A549 treated with RU486 at 1 μM for 4 hours (cell line): ENCODE measurements at places on chromosomes 16 and 17. TPM values are rescaled to one million over a fixed set of nuclear protein-coding genes. Genes with fewer than 3 reads are reported as not detected.

The MRPL28 gene
- 119 to 135 TPM (median 129 TPM) in 5 replicates for total RNA-seq

The HS3ST3A1 gene
- total RNA-seq: 0.31 TPM in 1 of 5 replicates, not detected in the others

The FLYWCH2 gene
- 45.9 to 60.3 TPM (median 51.6 TPM) in 5 replicates for total RNA-seq

The TBC1D3 gene
- total RNA-seq: not detected in 5 replicates

The TP53TG3B gene
- 0.28 to 0.31 TPM in 2 of 5 replicates, not detected in the others for total RNA-seq

The MRPL12 gene
- 212 to 319 TPM (median 303 TPM) in 5 replicates for total RNA-seq

The ZSCAN32 gene
- total RNA-seq: 12.4 to 17.7 TPM (median 14.6 TPM) in 5 replicates

The EVPL gene
- total RNA-seq: 11.3 to 17.7 TPM (median 16.7 TPM) in 5 replicates

The IL34 gene
- total RNA-seq: 0.46 to 1.3 TPM (median 0.71 TPM) in 5 replicates

The CDK5R1 gene
- total RNA-seq: 2.7 to 3.5 TPM (median 3.3 TPM) in 5 replicates

The ABCA6 gene
- 0.23 TPM in 1 of 5 replicates, not detected in the others for total RNA-seq

The MYH11 gene
- 0.02 to 0.12 TPM (median 0.05 TPM) in 5 replicates for total RNA-seq

The SLC5A10 gene
- total RNA-seq: 0.08 to 0.31 TPM (median 0.21 TPM) in 5 replicates

The SRCIN1 gene
- total RNA-seq: 1.7 to 3.0 TPM (median 2.9 TPM) in 5 replicates

The CFAP119 gene
- total RNA-seq: 6.2 to 9.6 TPM (median 6.7 TPM) in 5 replicates

The KRTAP1-1 gene
- total RNA-seq: not detected in 5 replicates

The IRX6 gene
- total RNA-seq: not detected in 5 replicates

The TBC1D3I gene
- total RNA-seq: 0.13 to 0.41 TPM (median 0.23 TPM) in 5 replicates

The KRTAP4-5 gene
- total RNA-seq: not detected in 5 replicates

The RASD1 gene
- total RNA-seq: 0.63 to 1.1 TPM (median 0.89 TPM) in 5 replicates

The THRA gene
- total RNA-seq: 13.3 to 19.6 TPM (median 18.7 TPM) in 5 replicates

The CMTM1 gene
- 0.76 to 1.7 TPM (median 1.2 TPM) in 5 replicates for total RNA-seq
